ENCODE measurements at places on chromosomes 7 and 10. TPM values are rescaled to one million over a fixed set of nuclear protein-coding genes. Genes with fewer than 3 reads are reported as not detected.

Gene H2BK1
- not detected for total RNA-seq

- no peak for DNase-seq
Measured at GRCh38 chr7:114312649-114313048, 102.0 kb upstream of the FOXP2 start.

Gene GPER1
- total RNA-seq = 3.0 TPM

Gene PRSS37
- total RNA-seq = not detected

Gene SH2D4B
- not detected for total RNA-seq

GRCh38 chr10:3774018-3774813, 10.8 kb downstream of the KLF6 start:
- no peak for DNase-seq

- DNase-seq = no peak
Measured at GRCh38 chr10:19451937-19452336, 364.3 kb upstream of the PLXDC2 start.

- no peak for DNase-seq
Measured at GRCh38 chr7:112124061-112124766, 82.0 kb downstream of the DOCK4 start.

DNA sequence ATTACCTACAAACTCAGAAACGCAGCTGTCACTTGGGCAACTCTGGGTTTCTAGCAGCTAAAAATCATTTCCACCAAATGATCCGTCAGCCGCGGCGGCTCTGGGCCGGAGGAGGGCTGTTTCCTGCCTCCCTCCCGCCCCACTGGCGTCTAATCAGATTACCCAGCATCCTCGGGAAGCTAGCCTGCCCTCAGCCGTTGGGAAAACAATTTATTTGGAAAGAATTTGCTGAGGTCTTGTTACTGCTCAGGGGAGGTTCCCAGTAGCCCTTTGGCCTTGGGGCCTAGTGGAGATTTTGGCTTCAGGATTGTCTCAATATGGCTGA, 65.0 kb upstream of the ADGRA1 start:
- no peak for DNase-seq

GRCh38 chr10:63896992-63897391, 375.8 kb downstream of the REEP3 start:
- DNase-seq = no peak

DNA sequence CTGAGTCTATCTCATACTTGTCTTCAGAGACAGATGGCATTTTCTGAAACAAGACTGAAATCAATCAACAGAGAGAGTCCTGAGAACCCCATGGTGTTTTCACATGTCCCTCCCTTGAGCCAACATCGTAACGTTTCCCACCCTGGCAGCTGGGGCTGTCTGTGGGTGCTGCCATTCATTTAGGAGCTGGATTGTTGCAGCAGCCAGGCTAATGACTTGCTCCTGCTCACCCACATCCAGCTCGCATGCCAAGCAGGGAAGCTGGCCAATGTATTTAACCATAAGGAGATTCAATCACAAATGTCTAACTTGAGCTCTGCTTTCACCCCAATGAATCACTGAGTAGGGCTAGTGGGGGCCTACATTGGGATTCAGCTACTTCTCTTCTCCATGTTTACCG, 146.1 kb downstream of the ADRA2A start:
- DNase-seq = no peak

- no peak for DNase-seq
Measured at GRCh38 chr10:556971-557637, 132.4 kb downstream of the DIP2C start.

GRCh38 chr7:105295596-105296352, 92.9 kb downstream of the SRPK2 start:
- no peak for DNase-seq

DNA sequence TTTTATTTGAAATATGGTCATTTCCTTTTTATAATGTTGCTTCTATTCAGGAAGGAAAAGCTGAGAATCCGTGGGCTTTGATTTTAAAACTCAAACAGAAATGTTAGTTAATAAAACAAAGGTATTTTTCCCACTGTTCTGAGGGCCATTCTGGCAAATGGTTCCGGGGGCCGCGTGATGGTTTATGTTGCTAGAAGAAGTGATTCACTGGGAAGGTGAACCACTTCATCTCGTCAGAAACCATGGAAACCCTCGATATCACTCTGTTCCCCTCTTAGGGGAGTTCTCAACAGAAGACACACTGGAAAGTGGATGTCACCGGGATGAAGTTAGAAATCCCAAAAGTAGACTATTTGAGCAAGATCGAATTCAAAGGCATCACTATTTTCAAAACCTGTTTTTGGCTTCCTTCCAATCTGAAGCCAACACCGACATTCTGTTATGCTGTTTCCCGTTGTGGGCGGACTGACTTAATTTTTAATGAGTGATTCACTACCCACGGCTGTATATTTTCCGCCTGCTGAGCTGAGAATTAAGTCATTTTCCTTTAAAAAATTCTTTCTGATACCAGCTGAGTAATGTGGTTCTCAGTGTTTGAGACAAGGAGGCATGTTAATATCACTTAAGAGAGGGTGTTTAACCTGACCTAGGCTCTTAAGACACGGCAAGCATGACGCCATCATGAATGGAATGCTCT, 84.1 kb downstream of the PTPRE start:
- DNase-seq = no peak

GRCh38 chr10:88457660-88458059, 125.5 kb downstream of the RNLS start:
- DNase-seq = no peak

DNA sequence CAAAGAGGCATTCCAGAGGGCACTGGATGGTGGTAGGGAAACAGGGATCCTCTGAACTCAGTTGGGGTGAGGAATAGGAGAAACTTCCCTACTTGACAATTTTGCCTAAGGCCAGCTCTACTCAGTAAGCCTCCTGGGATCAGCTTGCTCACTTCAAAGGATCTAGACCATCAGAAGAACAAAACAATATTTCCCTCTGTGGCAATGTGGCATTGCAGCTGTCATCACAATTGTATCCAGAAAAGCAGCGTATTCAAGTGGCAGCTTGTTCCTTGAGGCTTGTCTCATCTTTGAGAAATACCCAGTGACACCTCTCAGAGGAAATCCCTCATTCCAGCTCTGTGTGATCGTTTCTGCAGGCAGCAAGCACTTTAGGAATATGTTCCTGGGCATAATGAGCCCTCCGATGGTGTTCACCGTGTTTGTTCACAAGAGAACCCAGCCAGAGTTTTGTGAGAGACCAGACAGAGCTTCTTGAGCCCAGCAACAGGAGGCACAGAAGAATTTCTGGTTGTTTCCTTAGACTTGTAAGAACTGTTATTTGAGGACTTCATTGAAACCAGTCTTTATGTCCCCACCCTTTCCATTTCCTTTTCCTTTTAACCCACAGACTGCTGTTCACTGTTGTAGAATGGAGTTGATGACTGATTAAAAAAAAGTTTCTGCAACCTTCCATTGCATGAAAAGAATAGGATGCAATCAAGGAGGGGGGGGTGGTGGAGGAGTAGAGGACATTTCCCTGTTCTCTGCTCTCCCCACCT, 747.3 kb downstream of the LRMDA start:
- no peak for DNase-seq

DNA sequence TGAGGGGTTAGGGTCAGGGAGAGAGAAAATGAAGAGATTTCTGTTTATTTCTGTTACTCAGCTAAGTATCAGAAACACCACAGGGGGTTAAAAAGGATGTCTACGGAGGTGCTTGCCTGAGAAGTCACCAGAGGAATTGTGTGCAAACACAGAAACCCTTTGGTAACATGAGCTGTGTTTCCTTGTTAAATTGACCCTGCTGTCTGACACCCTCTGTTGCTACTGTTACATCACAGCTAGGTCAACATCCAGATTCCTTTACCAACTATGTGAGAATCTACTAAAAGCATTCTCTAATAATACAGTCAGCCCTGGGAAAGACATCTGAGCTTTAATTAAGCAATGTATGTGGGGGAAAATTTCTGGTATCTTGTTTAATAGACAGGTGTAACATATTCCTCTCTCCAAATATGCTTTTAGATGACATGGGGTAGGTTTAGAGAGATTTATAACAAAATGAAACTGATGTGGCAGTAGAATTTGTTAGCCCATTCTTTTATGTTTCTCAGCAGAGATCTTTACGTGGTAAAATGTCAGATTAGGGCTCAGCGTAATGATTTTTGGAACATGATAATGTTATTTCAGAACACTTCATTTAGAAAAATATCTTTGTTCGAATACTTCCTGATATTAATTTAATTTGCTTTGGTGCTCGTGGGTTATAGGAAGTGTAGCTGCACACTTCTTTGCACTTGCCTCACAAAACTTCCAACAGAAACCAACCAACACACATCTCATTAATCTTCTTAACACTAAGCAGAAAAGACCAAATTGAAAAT, 168.0 kb upstream of the AHR start:
- DNase-seq = no peak

GRCh38 chr10:24824536-24824935, 100.8 kb upstream of the ARHGAP21 start:
- no peak for DNase-seq

Gene PAX4
- not detected for total RNA-seq

Gene NXPH1
- not detected for total RNA-seq

GRCh38 chr10:88411772-88412349, 171.3 kb downstream of the RNLS start:
- DNase-seq = no peak

Gene PNLIPRP3
- total RNA-seq = not detected

GRCh38 chr10:78894841-78895195, 173.9 kb upstream of the ZMIZ1 start:
- no peak for DNase-seq

DNA sequence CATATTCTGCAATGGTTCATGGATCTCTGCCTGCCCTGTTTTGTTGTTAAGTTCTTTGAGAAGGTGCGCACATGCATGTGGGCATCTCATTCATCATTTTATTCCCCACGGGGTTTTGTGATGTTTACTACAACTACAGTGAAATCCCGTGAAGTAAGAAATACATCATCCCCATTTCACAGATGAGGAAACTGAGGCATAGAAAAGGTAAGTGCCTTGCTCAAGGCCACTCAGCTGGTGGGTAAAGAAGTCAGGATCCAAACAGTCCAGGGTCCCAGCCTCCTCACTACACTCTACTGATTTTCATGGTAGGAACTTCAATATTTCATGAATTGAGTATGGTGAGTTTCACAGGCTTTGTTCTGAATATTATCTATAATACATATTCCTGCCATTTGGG, 72.6 kb downstream of the CYP26A1 start:
- DNase-seq = no peak
